ENCODE measurements at places on chromosomes 13 and 19. TPM values are rescaled to one million over a fixed set of nuclear protein-coding genes. Genes with fewer than 3 reads are reported as not detected.
A peak's percentile ranks its signal among the peaks of the same experiment; 100 is the strongest.

CHMP2A gene
- 97.5 TPM for polyA plus RNA-seq

SIGLEC10 gene
- 75.4 TPM for polyA plus RNA-seq

GRCh38 chr13:46535825-46536224 lies 17.1 kb upstream of the LRCH1 start:
- DNase-seq: no peak

DNA sequence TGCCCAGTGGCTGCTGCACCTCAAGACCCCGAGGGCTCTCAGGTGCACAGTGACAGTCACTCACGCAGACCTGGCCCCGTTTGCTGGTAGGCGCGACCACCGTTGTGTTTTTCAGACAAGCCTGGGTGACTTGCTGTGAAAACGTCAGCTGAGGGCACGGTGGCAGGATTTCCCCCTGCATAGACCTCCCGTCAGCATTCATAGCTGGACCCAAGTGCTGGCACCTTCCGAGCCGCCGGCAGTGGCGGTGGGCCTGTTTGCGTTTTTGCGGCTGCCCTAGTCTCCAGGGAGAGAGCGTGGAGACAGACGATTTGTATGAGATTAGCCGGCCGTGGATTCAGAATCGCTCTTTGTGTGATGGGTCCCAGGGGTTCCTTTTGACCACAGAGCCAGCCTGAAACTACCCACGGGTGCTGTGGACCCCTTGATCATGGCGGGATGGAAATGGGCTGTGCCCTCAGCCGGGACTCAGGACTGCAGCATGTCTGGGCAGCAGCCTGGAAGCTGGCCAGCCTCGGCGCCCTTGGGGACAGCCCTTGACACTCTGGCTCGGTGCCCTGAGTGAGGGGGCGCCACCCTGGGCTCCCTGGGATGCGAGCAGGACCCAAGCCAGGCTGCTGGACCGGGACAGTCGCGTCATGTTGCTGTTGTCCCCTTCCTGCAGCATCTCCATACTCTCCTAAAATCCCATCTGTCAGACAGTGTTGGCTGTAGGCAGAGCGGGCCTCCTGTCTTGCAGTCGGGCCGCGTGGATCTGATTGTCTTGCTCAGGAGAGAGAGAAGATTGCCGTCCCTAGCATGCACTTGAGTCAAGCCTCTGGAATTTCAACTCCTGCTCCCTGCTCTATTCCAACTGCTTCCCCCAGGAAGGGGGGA lies 8.6 kb downstream of the KDM4B start:
- DNase-seq: peak; percentile 65

DNA sequence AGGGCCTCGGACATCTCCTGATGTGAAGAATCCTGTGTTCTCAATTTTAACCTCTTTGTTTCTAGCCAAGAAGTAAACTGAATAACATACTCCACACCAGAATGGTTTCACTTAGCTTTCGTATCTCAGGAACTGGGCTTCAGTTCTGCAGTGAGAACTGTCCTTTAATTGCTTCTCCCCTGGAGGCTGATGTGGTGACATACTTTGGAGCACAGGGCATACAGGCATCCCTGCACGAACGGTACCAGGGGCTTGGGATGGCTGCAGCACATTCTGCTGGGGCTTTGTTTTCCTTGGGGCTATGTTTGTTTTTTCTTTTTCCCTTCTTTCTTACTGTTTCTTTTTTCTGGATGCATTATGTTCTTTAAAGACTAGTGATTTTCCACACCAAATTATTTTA lies 230.5 kb downstream of the TM9SF2 start:
- DNase-seq: no peak

GRCh38 chr19:9914315-9915207 lies 21.8 kb downstream of the OLFM2 start:
- DNase-seq: peak; percentile 70

GRCh38 chr13:42127047-42127446 lies 78.6 kb downstream of the DGKH start:
- DNase-seq: no peak

DNA sequence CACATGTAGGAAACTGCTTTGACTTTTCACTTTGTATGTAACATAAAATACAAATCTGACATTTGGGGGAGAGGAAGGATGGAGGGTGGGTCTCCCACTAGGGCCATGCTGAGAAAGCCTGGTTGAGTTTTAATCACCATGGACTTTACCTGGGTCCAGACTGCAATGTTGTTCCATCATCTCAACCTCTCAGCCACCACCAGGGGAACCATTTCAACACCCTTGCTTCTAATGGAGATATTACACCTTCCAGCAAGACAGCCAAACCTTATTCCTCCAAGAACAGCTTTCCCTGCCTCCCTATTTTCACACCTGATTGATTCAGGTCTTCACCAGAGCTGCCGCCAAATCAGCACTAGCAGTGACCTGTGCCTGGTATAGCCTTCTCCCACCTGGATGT lies 56.0 kb downstream of the ZAR1L start:
- DNase-seq: no peak

DNA sequence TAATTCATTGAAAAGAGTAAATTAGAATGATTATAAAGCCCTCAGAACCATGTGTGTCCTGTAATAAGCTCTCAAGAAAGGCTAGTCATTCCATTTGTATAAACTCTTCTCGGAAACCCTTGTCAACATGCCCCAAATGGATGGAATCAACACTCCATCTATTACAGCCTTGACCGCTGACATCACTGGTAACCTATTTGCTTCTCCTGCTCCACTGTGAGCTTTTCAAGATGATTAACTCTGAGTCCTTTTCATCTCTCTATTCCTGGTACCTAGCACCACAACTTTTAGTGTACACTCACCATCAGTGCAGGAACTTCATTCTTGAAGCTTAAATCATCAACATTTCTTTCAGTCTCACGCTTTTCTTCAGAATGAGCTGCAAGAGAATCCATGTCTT lies 612.0 kb downstream of the DCT start:
- no peak for DNase-seq

DNA sequence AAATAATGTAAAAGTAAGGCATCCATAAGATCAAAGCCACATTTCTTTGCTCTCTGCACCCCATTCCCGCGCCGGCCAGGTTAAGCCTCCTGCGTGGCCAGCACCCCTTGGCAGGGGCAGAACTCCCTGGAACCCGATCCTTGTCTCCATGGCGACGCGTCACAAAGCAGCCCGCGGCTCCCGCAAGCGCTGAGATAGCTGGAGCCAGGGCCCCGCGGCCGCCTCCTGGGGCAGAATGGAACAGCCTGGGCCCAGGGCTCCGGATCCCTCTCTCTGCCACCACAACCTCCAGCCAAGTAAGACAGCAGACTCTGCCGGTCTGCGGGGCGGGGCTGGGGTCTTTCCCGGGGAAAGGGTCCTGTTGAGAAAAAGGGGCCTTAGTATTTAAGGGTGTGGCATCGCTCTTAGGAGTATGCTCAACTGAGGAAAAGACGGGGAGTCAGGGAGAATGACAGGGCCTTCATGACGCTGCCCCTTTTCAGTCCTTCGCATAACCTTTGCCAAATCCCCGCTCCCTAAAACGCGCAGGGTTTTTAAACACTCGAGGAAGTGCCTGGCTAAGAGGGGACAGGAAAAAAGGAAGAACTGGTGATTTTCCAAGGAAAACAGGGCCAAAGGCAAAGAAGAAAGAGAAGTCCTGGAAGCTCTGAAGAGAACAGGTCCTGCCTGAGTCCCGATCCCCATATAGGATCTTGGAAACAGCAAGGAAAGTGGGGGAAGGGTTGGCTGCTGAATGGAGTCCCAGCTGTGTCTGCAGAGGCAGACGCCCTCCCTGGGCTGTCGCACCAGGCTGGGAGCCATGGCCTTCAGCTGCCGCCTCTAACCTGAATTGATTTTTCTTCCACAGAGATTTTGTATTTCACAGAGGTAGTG lies at the start of gene TEX26:
Gene TEX26 (plus strand): TSS at position 176 of the 873 bp plus-strand sequence. CDS start 60 bp downstream, at position 236.
- DNase-seq: no peak

DNA sequence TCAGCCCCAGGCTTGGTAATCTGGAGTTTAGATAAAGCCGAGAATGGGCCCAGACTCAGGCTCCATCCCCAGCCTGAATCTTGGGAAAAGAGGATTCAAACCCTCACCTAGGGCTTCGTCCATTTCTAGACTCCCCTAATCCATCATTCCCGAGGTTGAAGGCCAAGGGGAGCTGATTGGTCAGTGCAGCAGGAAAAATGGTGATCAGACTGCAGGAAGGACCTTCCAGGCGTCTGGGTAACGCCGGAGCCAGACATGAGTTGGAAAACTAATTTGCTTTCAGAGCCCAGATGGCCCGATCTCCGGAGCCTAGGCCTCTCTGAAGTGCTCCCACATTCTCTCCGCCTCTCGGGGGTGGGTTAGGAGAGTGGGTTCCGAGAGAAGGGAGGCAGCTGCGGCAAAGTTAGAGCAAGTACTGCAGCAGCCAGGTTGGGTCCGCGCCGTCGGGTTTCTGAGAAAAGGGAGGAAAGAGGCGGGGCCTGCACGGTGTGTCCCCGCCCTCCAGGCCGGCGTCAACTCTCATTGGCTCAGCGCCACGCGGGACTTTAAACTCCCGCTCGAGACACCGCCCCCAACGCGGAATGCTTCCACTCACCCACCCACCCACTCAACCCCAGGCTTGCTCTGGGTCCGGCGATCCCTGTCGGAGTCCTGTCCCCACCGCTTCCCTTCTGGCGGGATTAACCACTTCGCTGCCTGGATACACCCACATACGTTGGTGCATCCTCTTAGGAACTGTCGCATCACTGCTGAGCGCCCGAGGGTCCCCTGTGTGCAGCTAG lies 788 bp upstream of the RTBDN start:
- peak; percentile 46 for DNase-seq

DNA sequence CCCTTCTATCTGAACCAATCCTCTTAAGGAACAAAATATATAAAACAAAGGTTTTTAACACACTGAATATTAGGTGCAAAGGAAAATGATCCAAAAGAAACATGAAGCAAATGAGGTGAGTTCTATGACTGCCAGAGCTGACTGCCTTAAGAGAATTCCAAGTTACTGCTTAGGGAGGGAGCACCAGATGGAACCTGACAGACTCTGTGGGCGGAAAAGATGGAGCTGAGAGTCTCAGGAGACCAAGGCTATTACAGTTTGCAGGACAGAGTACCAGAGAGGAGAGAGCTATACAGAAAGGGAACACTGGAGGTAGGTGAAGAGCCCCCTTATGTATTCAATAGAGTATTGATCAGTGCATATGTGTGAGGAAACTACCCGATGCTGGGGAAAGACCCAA lies 87.2 kb downstream of the B3GLCT start:
- no peak for DNase-seq

- DNase-seq: no peak
Observed at GRCh38 chr13:97492257-97492656, 58.3 kb downstream of the RAP2A start.
